ENCODE measurements at places on chromosomes 4 and X.
A peak's percentile ranks its signal among the peaks of the same experiment; 100 is the strongest.

DNA sequence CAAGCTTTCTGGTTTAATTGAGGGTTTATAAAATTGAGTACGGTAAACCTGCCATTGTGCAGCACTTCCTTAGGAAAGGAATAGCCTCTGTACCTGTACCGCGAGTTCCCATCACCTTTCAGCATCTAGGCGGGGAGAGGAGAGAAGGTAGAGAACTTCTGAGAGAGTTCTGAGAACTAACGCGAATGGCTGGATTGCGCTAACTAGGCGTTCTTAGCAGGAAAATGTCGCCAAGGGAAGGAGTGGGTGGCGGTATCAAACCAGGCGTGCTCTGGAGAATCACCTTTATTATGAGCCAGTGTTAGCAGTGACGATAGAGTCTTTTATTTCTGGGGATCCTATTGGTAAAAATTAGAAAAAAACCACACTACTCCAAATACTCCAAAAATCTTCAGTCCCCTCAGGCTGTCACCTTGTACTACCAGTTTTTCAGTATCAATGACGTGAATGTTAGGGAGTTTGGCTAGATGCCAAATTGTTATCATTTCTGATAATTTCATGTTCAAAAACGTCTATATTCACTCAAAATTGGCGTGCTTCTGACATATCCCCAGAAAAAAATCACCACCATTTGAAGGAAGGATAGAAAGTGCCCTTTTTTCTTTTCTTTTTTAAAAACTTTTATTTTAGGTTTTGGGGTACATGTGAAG is 1.4 kb downstream of the UGT8 start:
- no peak for DNase-seq

- DNase-seq = peak; percentile 17
These were observed 80.6 kb upstream of the DHX15 start for GRCh38 chr4:24664956-24665355.

DNA sequence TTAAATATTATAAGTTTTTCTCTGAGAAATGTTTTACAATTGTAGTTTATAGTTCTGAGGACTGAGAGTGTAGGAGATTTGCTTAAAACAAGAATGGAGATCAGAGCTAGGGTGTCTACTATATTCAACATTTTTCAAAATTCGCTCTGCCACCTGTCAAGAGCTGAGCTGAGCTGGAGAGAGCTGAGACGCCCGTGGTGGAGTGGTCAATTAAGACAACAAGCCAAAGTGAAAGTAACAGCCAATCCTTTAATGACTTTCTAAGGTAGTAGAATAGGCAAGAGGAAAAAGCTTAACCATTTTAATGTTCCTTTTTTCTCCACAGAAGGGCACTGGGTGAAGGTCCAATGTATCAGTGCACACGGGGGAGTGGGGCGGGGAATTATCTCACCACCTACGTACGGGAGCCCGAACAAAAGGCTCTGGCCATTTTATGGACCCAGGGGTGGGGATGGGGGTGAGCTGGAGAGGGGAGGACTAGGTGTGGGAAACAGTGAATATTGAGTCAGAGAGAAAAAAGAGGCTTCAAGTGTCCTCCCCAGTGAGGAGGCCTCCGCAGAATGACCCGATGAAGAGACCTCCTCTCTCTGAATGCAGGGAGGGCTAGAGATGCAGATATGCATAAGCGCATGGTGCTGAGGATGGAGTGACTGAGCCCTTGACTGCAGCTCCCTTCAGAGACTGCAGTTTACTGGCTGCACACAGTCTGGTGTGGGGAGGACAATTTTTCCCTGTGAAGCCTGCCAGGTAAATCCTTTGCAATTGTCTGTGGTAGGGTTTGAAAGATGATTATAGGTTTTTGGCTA is 60.8 kb downstream of the SPCS3 start:
- DNase-seq = no peak

GRCh38 chrX:123833387-123833786 is 26.5 kb upstream of the XIAP start:
- DNase-seq = peak; percentile 41

DNA sequence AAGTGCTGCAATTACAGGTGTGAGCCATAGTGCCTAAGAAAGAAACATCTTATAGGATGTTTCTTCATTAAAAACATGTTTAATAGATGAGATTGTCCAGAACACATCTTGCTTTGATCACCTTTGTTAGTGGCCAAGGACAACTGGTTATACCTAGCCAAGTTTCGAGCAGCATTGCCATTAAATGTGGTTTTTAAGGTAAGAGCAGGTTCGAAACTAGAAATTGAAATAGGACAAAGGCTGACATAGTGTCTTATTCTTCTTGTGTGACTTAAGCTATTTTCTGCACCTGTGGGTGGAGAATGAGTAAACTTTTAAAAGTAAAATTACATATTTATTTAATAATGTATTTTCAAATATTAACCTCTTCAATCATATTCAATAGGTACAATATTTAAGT is 59.0 kb downstream of the RBPJ start:
- no peak for DNase-seq
